ENCODE measurements at places on chromosomes 11 and 22.

DNA sequence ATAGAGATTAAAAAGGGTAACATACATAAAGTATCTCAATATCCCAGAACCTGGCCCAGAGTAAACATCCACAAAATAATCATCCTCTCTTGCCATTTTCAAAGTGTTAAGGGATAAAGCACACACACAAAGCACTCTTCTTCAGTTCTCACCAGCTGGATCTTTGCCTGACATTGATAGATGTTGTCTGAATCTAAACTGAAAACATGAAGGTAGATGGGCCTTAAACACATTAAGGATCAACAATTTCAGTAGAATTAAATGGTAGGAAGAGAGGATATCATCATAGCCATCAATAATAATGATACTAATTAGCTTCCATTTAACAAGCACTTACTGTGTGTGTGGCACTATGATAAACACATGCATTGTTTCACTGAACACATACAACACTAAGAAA is 261.1 kb downstream of the OPCML start:
- DNase-seq: no peak

- no peak for DNase-seq
Measured at GRCh38 chr11:32310214-32310601, 125.1 kb downstream of the WT1 start.

- DNase-seq: no peak
Measured at GRCh38 chr11:77619576-77620198, 17.9 kb downstream of the CLNS1A start.

DNA sequence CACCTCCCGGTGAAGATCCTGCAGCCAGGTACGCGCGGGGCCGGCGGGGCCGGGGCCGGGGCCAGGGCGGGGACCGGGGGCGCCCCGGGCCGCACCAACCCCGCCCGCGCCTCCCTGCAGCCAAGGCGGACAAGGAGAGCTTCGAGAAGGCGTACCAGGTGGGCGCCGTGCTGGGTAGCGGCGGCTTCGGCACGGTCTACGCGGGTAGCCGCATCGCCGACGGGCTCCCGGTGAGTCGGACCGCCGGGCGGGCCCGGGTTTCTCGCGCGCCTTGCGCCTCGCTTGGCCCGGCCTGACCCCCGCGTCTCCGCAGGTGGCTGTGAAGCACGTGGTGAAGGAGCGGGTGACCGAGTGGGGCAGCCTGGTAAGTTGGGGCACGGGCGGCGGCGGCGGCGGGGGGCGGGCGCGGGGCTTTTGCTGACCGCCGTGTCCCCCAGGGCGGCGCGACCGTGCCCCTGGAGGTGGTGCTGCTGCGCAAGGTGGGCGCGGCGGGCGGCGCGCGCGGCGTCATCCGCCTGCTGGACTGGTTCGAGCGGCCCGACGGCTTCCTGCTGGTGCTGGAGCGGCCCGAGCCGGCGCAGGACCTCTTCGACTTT is 531 bp downstream of the PIM3 start:
- peak; percentile 48 for DNase-seq

DNA sequence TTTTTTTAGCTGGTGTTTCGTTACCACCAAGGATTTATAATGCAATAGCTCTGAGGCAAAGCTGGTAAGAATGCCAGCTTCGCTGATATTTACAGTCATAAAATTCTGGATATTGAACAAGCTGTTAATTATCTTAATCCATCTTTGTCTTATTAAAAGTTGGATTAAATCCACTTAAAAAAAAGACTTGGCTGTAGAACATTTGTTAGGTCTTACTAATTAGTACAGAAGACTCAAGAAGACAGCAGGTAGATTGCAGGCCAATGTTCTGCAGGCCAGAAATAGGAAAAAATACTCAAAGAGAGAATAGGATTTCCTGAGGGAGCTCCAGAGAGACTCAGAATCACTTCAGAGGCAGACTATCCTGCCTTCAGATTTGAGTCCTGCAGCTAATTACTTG is 7.5 kb downstream of the ROBO4 start:
- DNase-seq: no peak

DNA sequence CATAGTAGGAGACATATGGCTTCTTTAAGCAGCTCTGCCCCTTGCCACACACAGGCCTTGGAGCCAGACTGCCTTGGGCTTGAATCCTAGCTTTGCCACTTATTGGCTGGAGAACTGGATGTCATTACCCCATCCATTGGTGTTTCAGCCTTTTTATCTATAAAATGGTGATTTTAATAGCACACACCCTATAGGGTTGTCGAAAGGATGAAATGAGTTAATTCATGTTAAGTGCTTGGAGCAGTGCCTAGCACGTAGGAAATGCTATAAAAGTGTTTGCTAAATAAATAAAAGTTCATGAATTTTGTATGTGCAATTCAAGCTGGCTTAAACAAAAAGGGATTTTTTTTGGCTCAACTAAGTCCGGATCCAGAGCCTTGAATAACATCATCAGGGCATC is 120.7 kb downstream of the TIMP3 start:
- DNase-seq: no peak

GRCh38 chr22:30985561-30986208 is 16.6 kb downstream of the TUG1 start:
- no peak for DNase-seq

DNA sequence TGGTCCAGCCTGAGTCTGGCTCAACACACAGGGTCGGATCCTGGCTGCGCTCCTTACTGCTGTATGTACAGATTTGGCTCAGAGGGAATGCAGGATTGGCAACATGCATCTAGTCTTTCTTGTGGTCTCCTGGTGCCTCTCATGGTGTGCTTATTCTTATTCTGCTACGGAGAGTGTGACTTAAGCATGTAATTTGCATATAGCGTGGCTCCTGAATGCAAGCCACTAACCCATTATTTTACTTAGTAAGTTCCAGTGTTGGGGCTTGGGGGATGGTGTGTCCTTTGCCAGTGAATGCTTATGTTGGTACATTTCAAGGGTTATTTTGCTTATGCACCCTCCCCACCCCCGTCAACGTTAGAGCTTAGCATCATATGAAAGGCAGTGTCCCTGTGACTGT is 51.2 kb downstream of the PTPRJ start:
- no peak for DNase-seq

- no peak for DNase-seq
Measured at GRCh38 chr11:17498058-17498457, 21.4 kb upstream of the ABCC8 start.

DNA sequence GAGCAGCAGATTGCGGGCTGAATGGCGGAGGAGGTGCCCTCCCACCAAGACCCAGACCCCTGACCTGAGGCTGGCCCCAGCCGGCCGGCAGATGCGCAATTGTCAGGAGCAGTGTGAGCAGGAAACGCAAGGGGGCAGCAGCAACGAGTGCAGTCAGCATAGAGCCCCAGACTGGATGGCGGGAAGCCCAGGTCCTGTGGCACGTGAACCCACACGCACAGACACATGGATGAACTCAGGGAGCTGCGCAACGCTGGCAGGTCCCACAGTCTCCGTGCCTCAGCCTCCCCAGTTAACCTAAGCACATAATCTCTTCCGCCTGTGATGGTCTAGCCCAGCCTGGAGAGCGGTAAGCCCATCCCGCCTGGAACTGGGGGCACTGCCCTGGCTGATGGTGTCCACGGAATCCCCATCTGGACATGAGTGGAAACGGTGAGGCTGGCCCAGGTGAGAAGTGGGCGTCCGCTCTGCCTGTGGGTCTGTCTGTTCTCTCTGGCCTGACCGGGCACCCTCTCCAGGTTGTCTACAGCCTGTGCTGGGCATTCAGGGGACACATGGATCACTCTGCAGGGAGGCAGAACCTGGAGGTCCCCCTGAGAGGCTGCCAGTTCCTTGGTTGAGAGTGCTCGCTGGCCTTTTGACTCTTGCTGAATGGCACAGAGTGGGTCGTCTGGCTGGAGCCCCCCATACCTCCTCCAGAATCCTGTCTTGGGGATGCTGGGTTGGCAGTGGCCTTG is 626 bp upstream of the TBX10 start:
- DNase-seq: peak; percentile 48

DNA sequence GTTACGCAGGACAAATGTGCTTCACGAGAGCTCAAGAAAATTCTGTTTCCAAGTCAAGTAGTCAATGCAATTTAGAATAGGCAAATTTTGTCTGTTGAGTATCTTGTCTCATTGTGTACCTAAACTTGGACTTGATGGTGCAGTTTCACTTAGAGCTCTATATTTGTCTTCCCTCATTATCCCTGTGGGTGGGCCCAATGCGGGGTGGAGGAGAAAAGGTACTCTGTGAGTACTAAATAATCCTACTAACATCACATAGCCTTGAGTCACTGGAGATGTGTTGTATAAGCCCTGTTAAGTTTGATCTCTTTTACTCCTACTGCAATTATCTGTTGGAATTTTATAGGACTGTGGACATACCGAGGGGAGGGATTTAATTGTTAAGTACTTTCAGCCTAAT is 331.2 kb downstream of the METTL15 start:
- DNase-seq: no peak

GRCh38 chr11:76190376-76190775 is 15.9 kb downstream of the WNT11 start:
- no peak for DNase-seq

GRCh38 chr22:49281467-49282340 is 546.0 kb downstream of the BRD1 start:
- DNase-seq: no peak

DNA sequence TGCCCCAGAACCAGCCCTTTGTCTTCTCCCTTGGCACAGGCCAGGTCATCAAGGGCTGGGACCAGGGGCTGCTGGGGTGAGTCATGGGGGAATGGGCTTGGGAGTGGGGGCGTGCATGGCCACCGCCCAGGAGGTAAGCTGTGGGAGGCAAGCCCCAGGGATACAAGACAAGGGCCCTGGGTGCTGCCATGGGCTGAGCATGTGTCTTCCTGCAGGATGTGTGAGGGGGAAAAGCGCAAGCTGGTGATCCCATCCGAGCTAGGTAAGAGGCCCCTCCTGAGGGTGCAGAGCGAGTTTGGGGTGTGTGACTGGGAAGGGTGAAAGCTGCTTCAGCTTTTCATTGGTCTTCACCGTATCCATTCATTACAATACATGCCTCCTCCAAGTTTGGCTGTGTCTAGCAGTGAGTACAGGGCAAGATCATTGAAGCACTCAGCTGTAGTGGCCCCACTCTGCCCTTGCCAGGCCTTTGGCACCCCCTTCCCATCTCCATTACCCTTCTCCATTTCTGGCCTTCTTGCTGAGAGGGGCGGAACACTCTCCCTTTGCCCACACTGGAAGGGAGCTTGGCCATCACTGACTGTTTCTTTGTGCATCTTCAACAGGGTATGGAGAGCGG is 2.5 kb downstream of the FKBP2 start:
- DNase-seq: no peak

GRCh38 chr11:97158243-97158642 is 768.4 kb downstream of the JRKL start:
- no peak for DNase-seq

- no peak for DNase-seq
Measured at GRCh38 chr11:104895634-104896033, 2.6 kb downstream of the CASP12 start.

GRCh38 chr11:16297332-16297731 is 59.0 kb downstream of the SOX6 start:
- DNase-seq: no peak

- DNase-seq: no peak
Measured at GRCh38 chr11:28760676-28761390, 652.6 kb downstream of the METTL15 start.

DNA sequence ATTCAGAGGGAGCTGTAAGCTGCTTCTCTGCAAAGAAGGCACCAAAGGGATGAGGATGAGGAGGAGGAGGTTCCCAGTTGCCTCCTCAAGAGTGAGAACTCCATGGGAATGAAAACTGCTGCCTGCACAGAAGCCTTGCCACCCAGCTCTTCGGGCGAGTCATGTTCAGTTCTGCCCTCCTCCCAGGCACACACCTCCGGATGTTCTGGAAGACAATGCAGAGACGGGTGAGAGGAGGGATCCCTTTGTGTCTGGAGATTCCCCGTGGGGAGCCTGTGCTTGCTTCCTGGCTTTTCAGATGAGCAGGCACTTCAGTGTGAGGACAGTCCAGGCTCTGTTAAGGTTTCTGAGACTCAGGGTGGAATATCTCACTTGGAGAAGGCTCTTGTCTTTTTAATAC is 295.6 kb downstream of the DDX10 start:
- no peak for DNase-seq

DNA sequence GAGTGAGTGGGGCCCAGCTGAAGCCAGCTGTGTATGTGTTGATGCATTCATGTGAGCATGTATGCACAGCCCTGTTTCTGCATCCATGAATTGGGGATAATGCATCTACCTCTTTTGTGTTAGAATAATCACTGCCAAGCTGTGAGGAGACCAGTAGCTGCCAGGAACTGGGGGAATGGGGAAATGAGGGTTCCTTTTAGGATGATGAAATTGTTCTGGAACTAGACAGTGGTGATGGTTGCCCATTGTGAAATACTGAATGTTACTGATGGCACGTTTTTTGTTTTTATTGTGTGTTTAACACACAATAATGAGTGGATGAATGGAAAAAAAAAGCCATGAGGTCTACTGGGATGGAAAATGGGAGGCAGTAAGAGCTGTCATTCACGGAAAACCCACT is 45.3 kb upstream of the WNT11 start:
- DNase-seq: no peak

- no peak for DNase-seq
Measured at GRCh38 chr11:86798988-86799387, 1.4 kb upstream of the PRSS23 start.

- no peak for DNase-seq
Measured at GRCh38 chr11:8717876-8718753, 35.5 kb downstream of the RPL27A start.
